ENCODE measurements at places on chromosomes 5 and 9. TPM values are rescaled to one million over a fixed set of nuclear protein-coding genes. Genes with fewer than 3 reads are reported as not detected.

Gene EQTN
- polyA plus RNA-seq, result 15.1 TPM

Gene HSD17B3
- not detected for polyA plus RNA-seq

Gene CRAT
- 2.7 TPM for polyA plus RNA-seq

Gene CKMT2
- not detected for polyA plus RNA-seq

Gene CSF2
- not detected for polyA plus RNA-seq

Gene ZNF354C
- 2.7 TPM for polyA plus RNA-seq

Data from Purkinje cell (primary cell).